Stimulated activated CD8-positive, alpha-beta memory T cell treated with anti-CD3 and anti-CD28 coated beads, Interleukin-7, amount 100 ng/mL, for 24 hours (primary cell): ENCODE measurements at places on chromosomes 4 and X.

GRCh38 chr4:138398322-138398721 is 156.2 kb upstream of the SLC7A11 start:
- no peak for DNase-seq

DNA sequence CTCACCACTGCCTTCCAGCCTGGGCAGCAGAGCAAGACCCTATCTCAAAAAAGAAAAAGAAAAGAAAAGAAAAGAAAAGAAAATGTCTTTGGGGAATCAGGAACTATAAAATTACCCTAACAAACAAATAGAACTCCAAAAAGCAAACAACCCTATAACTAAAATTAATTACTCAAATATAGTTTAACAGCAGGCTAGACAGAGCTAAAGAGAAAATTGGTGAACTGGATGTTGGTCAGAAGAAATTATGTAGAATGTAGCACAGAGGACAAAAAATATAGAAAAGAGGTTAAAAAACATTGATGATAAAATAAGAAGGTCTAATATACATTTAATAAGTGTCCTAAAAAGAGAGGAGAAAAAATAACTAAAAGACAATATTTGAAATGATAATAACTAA is 27.8 kb upstream of the WWC2 start:
- DNase-seq = no peak

GRCh38 chr4:20574986-20575385 is 125.3 kb upstream of the PACRGL start:
- no peak for DNase-seq

DNA sequence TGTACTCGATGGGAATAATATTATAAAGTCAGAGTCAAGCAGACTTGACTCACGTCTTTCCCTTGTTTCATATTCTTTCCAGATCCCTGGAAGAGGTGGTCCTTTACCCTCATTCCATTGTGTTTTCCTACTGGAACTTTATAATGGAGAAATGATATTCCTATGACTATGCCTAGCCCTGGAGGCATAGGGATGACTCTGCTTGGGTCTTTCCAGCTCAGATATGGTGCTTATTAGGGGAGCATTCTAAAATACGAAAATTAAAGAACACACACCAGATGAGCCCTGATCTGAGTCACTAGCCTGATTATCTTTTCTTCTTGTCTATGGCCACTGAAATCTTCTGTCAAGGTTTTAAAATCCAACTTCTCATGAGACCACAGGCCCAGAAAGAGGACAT is 231.4 kb downstream of the ANKRD50 start:
- DNase-seq = no peak

- no peak for DNase-seq
Observed at GRCh38 chr4:14653338-14653737, 348.9 kb upstream of the CPEB2 start.

DNA sequence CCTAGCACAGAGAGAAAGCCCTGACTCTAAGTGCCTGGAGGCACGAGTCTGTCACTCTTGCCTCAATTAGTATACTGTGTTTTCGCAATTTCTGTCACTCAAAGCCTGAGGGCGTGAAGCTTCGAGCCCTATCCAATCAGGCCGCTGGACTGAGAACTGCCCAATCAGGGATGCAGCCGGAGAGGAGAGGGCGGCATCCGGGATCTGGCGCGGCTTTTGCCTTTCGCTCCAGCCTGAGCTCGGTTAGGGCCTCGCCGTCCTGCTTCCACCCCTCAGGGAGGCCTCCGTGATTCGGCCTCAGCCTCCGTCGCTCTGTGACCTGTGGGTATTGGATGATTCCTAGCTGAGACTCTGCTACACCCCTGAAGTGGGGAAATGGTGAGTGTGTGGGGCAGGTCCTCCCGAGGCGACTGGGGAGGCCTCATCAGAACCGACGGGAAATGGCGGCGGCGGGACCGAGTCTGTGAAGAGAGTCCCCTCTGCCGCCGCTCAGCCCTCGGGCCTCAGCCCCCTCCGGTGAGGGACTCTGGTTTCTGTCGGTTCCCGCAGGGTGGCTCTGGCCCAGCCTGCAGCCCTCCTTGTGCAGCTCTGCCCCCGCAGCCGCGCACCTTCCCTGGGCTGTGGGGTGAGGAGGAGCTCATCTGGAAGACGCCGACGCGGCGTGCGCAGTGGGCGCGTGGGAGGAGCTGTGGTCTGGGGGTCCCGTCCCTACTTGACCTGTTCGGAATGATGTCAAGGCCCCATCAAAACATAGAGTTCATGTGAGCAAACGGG is 48.5 kb downstream of the ZNF141 start:
- DNase-seq = no peak

GRCh38 chrX:68571610-68572311 is 72.9 kb downstream of the YIPF6 start:
- no peak for DNase-seq

- DNase-seq = no peak
Observed at GRCh38 chr4:90419124-90419711, 292.0 kb downstream of the CCSER1 start.

DNA sequence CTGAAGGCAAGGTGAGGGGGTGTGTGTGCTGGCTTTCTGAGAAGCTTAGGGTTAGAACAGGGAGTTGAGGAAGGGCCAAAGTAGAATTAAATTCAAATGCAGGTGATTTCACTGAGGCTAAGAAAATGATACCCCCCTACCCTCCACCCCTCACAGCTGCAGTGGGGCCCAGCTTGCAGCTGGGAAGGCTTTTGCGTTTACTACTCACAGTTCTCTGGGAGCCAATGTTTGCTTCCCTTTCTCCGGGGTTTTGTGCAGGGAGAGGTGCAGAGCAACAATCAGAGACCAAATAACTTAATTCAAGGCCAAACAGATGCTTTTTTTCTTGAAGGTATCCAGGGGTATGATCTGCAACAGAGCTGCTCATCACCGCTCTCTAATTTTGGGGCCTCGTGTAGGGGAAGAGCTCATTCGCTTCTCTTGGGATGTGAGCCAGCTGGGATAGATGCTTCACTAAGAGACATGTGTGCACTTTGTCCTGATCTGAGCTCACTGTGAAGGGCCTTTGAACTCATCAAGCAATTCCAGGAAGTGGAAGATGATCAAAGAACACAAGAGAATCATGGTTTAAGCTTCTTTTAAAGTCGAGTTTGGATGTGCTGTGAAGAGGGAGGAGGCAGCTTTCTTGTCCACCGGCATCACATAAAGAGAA is 122.7 kb upstream of the C1GALT1C1 start:
- no peak for DNase-seq
